ENCODE measurements at places on chromosomes 6 and 20.

GRCh38 chr6:127547904-127548649, 28.9 kb upstream of the C6orf58 start:
- no peak for DNase-seq

- DNase-seq = no peak
Observed at GRCh38 chr6:166675736-166676135, 48.7 kb upstream of the RPS6KA2 start.

GRCh38 chr20:10622657-10623418, 51.0 kb downstream of the JAG1 start:
- no peak for DNase-seq

DNA sequence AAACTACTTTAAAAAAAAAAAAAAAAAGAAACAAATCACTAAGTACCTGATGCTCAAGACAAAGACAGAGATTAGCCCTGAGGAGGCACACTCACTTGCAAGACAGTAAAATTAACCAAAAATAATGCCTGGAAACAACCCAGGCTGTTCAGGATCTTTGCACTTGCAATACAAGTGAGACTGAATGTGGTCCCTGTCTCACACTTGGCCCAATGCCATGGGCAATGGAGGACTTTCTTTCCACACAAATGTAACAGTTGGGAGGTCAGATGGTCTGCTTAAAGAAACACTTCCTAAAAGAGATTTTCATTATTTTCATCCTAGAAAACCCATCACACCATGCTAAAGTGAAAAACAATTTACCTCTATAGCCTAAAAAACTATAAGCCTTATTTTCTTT, 16.2 kb downstream of the STAU1 start:
- DNase-seq = peak; percentile 18

DNA sequence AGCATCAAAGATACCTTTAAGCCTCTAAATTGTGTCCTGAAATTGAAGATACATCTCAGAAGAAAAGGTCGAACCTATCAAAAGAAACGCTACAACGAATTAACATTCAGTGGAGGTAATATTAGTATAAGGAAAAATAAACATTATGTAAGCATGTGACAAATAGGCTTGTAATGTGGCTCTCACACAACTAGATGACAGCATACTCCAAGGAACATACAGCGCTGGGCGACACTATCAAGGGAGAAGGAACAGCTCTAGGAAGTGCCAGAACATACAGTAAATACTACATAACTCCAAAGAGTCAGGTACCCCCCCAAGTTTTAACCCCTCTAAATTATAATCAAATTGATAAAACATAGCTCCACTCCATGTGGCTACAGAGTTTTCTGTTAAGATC, 103.5 kb downstream of the LAMP5 start:
- no peak for DNase-seq

DNA sequence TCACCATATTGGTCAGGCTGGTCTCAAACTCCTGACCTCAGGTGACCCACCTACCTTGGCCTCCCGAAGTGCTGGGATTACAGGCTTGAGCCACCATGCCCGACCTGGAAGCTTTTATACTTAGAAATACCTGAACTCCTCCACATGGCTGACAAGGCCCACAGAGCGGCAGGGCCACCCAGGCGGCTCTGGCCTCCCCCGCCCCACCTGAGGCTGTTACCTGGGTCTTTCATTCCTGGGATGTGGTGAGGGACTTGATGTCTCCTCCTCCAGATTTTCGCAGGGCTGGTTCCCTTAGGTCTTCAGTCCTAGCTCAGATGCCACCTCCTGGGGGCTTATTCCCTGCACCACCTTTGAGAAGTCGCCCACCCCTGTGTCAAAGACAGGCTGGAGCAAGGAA, 152.1 kb downstream of the LY86 start:
- no peak for DNase-seq

- no peak for DNase-seq
Observed at GRCh38 chr6:73177221-73177944, 47.9 kb downstream of the KHDC1L start.

DNA sequence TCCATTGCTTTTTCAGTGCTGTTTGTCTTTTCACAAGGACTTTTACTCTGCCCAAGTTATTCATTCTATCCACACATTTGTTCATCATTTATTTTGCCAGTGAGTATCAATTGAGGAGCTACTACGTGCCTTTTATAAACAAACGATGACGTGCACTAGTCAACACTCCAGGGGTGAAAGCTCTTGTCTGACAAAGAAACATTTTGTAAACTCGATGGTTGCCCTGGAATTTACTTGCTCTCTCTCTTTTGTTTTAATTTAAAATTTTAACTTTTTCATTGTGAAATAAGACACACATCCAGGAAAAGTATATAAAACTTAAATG, 8.3 kb upstream of the MRPS18A start:
- no peak for DNase-seq

DNA sequence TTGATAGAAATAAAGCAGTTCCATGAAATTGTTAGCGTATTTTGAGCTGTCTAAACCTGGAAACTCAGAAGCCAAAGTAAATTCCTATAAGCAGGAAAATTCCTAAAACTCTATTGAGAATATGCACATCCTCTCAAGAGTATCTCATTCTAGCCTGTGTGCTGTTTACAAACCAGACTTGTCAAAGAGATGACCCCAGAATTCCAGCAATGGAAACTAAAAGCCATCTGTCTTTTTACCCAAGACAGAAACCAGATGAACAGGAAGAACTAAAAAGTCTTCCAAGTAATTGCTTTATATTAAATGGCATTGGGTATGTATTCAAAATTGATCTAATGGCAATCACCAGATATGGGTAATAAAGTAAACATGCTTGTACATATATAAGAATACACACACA, 92.6 kb downstream of the COL19A1 start:
- no peak for DNase-seq

- peak; percentile 44 for DNase-seq
Observed at GRCh38 chr6:166598441-166599138, 12.1 kb upstream of the RAMACL start.

GRCh38 chr6:113594726-113595125, 262.4 kb upstream of the MARCKS start:
- no peak for DNase-seq

- no peak for DNase-seq
Observed at GRCh38 chr6:47252633-47253032, 57.1 kb downstream of the TNFRSF21 start.

GRCh38 chr6:113630738-113631535, 226.2 kb upstream of the MARCKS start:
- DNase-seq = peak; percentile 5

GRCh38 chr6:85460921-85461797, 11.3 kb downstream of the NT5E start:
- no peak for DNase-seq

Measured in hippocampal formation (tissue), 2 donors.